ENCODE measurements at places on chromosomes 6 and 20. TPM values are rescaled to one million over a fixed set of nuclear protein-coding genes. Genes with fewer than 3 reads are reported as not detected.

The PLAGL2 gene
- 4.3 TPM for total RNA-seq

The TPD52L1 gene
- 81.3 TPM for total RNA-seq

The HLA-B gene
- total RNA-seq: 727 TPM

The PROKR2 gene
- not detected for total RNA-seq

The NCR2 gene
- total RNA-seq: not detected

The CEP57L1 gene
- total RNA-seq: 14.1 TPM

The POU3F2 gene
- not detected for total RNA-seq

The MYT1 gene
- total RNA-seq: not detected

The TTBK1 gene
- not detected for total RNA-seq

The RPL10A gene
- 2,549 TPM for total RNA-seq

Data from breast epithelium (tissue), 4 donors.